Uterus (tissue), 4 donors: ENCODE measurements at places on chromosomes 2 and 18. TPM values are rescaled to one million over a fixed set of nuclear protein-coding genes. Genes with fewer than 3 reads are reported as not detected.

The DCDC2C gene
- total RNA-seq = not detected

The DOK6 gene
- total RNA-seq = 9.5 TPM

- no peak for DNase-seq
Observed at GRCh38 chr2:175312137-175312536, 130.6 kb upstream of the ATP5MC3 start.

DNA sequence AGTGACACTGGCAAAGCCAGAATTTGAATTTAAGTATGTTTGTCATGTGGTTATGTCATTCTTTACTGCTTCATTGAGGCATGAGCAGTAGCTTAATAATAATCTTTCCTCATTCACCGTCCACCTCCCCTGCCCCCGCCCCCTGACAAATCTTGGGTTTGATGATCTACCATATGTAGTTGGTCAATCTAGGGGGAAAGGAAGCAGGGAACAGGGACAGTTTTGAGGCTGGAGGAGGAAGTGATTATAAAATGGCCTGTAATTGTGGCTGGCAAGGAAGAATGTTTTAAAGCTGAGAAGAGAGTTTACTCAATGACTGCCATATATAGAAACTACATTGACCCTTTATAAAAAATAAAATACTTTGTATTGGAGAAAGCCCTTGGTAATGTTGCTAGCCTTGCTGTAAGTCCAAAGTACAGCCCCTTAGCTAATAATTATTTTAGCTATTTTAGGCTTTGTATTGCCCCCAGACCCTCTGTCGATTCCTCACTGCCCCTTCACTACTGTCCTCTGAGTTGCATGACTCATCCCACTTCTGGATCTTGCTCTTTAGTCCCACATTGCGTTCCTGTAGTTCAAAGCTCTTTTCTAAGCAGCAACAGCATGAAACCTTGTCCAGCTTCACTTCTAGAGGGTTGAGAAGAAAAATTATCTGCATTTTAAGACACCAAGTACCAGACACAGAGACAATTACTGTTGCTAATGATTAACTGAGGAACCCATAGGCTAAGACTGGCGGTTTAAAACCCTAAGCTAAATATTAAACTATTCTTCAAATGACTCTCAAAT is 38.4 kb downstream of the PELI1 start:
- no peak for DNase-seq

DNA sequence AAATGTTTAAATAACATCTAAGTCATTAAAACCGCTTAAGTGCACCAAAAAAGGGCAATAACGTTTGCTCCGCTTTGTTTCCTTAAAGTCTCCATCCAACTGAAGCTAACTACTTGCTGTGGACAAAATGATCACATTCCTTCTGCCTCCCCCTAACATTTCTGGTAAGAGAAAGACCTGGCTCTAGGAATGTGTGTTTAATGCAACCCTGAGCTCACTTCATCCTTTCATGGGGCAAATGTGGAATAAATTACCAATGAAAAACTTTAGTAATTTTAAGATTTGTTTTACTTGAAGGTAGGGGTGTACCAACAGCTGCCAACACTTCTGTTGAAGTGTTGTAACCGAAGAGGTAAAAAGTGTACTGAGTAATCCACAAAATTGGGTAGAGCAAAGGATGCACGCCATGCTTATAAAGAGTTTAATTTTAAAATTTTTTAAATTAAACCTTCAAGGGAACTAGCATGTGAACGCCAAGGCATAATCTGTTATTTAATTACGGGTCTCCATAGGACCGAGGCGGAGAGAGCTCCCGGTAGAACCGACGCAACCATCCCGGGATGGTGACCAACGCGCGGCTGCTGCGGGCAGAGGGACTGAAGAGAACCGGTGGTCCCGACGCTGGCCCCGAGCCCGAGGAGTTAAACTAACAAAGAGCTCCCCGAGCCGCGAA is 1.1 kb downstream of the HNRNPLL start:
- no peak for DNase-seq

DNA sequence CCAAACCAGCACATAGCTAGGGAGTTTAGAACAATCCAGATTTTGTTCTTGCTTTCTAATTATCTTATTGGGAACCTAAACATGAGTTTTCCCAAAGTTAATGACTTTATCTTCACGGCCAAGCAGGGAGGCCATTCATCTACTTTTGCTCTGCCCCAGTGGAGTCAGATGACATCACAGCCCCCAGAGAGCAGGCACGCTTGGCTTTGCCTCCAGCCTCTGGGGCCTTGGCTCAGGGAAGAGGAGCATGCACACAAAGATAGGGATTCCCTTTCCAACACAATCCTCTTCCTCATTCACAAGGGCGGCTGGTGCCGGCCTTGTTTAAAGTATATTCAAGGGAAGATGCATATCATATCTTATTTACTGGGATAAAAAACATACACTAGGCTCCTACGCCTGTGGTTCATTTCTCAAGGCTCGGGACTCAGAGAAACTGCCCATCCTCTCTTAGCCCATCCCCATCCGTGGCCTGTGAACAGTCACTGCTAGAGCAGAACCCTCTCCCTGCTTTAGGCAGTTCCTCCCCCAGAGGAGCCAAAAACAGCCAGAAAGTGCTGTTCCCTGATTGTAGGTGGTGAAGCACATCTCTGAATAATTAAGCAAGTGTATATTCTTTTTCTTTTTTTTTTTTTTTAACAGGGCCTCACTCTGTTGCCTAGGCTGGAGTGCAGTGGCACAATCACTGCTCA is 21.2 kb downstream of the TGFA start:
- no peak for DNase-seq

DNA sequence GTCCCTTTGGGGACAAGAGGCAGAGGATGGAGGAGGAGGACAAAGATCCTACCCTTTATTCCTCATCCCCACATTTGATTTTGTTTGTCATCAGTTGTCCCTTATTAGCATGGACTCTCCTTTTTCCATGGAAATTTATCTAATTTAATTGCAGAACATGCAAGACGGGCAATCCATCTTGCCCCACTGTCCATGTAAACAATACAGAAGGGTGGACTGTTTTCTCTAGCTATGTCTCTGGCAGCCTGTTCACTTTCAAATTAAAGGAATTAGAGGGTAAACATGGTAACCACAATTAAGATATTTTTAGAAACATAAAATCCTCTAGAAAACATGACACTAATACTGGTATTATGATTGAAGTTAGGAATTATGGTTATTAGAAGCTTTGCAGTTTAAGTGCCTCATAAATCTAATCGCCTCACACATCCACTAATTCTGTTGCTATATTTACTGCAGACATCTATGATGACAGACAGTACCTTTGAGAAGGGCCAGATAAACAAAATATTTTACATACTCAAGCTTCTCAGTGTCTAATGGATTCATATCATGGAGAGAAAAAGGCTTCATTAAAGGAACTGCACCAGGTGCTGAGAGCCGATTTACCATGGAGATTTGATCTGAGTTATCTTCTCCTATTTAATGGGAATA is 215.5 kb downstream of the LNPK start:
- DNase-seq = no peak

The TUBA4B gene
- 0.43 TPM for total RNA-seq

- no peak for DNase-seq
Observed at GRCh38 chr2:67802291-67802690, 260.5 kb downstream of the C1D start.

- DNase-seq = no peak
Observed at GRCh38 chr18:55318951-55319441, 269.0 kb downstream of the TCF4 start.

DNA sequence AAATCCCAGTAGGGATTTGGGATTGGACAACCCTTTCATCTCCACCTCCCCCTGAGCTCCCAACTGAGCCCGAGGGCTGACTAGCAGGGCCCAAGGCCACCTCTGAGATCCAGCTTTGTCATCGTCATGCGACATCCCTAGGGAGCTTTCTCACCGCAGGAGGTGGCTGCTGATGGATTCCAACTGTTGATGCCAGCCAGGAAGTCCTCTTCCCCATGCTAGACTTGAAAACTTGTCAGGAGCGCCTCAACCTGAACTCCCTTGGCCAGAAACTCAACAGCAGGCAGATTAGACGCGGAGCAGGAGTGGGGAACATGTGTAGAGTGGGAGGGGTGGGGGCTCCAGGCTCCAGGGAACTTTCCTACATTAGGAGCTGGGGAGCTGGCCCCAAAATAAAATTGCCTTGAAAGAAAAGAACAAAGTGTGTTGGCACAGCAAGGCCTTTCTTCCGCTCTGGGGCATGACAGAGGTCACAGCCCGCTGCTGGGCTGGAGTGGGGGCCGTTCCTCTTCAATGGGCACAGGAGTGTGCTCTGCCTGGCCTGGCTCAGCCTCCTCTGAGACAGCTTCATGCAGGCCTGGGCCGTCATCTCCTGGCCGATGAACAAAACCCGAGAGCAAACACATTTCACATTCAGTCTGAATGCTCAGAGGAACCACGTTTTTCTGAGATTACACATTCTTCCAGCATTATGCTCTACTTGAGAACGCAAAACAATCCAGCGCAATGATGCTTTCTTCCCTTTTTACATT is 34.5 kb downstream of the EMILIN2 start:
- DNase-seq = peak; percentile 88

DNA sequence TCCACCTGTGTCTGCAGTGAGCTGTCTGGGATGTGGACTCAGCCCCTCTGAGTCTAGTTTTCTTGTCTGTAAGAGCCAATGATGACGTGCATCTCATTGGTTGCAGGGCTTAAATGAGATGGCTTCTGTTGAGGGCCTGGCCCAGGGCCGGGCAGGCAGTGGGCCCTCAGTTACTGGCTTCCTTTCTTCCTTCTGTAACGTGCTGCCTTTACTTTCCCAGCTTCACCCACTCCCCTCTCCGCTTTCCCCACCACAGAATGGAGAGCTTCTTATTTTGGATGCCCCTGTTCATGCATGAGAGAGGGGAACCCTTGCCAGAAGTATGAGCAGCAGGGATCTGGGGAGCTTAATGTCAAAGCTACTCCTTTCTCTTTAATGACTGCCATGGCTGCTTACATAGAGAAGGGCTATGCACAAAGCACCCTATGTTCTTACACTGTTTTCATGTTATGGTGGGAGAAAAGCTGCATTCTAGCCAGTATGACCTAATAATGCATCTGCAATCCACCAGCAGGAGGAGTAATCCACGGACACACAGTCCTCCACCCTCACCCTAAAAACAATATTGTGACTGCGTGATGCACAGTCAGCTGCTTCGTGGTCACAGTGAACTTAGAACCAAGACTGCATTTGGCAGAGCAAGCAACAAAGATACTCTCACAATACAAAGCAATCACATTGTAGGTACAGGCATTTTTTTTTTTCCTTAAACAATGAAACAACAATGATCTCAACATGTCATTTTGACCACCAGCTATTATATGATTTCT is 37.2 kb downstream of the CREG2 start:
- no peak for DNase-seq

The FAM110C gene
- total RNA-seq = 0.51 TPM

DNA sequence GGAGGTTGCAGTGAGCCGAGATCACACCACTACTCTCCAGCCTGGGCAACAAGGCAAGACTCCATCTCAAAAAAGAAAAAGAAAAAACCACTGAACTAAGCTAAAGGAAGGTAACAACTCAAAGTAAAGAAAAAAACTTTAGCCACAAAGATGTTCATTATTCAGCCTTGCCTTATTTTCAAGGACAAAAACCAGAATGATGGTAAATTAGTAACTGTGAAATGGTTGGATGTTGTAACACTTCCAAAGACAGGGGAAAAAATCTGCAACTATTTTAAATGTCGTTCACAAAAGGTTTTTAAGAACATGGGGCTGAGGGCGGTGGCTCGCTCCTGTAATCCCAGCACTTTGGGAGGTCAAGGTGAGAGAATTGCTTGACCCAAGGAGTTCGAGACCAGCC is 10.1 kb downstream of the ADAM17 start:
- DNase-seq = no peak

DNA sequence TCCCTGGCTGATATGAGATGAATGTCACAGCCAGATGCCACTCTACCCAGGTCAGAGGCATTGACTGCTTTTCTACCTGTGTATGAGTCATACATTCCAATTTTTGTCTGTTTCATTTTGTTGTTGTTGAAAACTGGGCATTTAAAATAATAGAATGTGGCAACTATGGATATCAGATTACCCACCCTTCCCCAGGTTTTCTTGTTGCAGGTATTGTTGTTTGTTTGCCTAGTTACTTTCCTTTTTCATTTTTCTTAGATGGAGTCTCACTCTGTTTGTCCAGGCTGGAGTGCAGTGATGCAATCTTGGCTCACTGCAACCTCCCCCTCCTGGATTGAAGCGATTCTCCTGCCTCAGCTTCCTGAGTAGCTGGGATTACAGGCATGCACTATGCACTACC is 70.2 kb downstream of the LRRC30 start:
- no peak for DNase-seq

DNA sequence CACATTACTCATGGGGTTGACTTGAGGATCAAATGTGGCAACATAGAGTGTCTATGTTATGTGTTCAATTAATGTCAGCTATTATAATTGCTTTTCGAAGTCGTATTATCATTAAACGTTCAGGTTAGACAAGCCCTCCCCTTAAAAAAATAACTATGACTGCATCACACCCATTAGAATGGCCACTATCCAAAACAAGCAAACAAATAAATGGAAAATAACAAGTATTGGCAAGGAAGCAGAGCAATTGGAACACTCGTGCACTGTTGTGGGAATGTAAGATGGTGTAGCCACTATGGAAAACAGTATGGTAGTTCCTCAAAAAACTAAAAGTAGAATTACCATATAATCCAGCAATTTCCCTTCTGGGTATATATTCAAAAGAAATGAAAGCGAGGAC is 10.0 kb upstream of the CTIF start:
- DNase-seq = no peak

The CTAGE1 gene
- not detected for total RNA-seq

GRCh38 chr2:30717081-30717650 is 90.1 kb downstream of the CAPN13 start:
- DNase-seq = no peak

The LRP2 gene
- 0.35 TPM for total RNA-seq

GRCh38 chr2:201343559-201343958 is 13.6 kb downstream of the FLACC1 start:
- DNase-seq = no peak

- no peak for DNase-seq
Observed at GRCh38 chr2:26993768-26994167, 23.3 kb downstream of the MAPRE3 start.

The CPLX4 gene
- total RNA-seq = not detected

DNA sequence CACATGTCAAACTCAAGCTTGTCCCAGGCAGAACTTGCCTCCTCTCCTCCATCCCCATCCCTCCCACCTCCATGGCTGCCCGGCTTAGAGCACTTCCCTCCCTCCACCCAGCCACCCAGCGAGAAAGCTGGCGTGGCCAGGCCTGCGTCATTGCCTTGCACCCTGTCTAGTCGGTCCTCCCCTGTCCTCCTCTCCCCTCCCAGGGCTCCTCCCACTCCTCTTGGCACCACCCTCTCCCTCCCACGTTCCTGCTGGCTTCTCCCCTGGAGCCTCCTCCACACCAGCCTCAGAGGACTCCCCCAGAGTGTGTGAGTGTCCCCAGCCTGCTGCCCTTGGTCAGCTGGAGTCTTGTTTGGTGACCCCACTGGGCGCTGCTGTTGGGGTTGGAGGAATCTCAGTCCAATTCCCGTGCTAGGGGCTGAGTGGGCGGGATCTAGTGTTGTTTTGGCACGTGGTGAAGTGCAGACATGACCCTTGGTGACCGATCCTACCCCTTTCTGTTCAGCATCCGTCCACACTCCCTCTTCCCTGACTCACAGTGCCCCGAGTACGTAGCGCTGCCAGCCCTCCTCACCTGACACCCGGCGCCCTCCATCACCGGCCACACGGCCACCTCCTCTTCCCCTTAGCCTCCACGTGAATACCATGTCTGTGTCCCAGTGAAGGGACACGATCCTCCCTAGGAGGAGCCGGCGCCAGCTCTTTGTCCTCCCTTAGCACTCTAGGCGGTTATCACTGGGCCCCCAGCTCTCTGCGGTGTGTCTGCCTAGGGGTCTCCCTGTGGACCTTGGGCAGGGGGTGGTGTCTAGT is 41.4 kb downstream of the ATP6V1C2 start:
- no peak for DNase-seq

- no peak for DNase-seq
Observed at GRCh38 chr2:63029058-63029457, 21.6 kb upstream of the OTX1 start.
